Type B pancreatic cell (in vitro differentiated cells): ENCODE measurements at places on chromosomes 5 and 9. TPM values are rescaled to one million over a fixed set of nuclear protein-coding genes. Genes with fewer than 3 reads are reported as not detected.

Gene LHFPL2
- 17.9 and 35.3 TPM in 2 replicates for total RNA-seq

DNA sequence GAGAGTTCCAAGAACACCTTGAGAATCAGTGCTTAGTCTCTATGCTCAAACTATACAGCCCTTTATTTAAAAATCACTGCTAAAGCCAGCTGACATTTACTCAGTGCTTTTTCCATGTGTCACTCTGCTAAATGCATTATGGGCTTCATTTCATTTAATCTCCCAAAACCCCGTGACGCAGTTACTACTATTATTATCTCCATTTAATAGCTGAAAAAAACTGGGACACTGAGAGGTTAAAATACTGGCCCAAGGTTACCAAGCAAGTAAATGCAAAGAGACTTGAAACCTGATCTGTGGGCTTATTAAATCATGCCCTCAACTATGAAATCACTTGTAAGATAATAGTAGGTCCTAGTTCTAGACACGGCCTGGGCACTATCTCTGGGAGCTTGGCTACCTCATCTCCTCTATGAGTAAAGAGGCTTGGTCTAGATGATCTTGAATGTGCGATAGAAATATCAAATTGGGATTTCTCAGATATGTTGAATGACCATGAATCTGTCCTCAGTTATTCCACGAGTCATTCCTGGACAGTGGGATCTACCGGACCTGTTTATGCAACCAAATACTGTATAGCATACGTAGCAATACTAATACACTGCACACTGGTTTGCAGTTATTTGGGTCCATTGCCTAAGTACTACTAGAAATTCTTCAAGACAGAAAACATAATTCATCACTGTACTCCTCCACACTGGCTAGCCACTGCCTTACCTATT lies 32.3 kb downstream of the MARCHF11 start:
- no peak for DNase-seq

- no peak for DNase-seq
Measured at GRCh38 chr9:88235615-88236014, 97.3 kb upstream of the SPATA31C2 start.

Gene SLF1
- 6.5 and 17.5 TPM in 2 replicates for total RNA-seq

GRCh38 chr5:27705661-27706060 lies 667.3 kb upstream of the CDH9 start:
- no peak for DNase-seq

- DNase-seq: no peak
Measured at GRCh38 chr5:181181650-181182565, 23.1 kb downstream of the TRIM7 start.

DNA sequence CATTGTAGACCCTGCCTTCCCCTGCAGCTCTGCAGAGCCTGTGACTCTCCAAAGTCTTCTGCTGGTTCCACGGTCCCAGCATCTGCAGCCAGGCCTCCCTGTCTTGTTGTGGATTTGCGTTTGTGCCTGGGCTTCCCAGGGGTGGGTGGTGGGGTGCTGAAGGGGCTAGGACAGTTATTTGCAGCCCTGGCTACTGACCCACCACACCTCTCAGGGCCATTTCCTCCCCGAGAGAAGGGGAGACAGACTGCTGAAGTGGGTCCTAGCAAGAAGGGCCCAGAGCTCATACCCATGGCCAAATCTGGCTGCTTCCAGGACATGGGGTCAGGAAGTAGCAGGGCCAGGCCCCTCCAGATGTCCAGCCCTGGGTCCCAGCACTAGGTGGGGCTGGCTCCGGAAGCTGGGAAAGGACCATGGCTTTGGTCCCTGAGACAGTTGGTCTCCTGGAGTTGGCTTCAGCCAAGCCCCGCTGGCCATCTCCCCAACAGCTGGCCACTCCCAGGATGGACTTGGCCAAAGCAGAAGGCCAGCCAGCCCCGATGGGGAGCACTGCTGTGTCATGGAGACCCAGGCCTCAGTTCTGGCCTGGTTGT lies 26.3 kb downstream of the GSN start:
- no peak for DNase-seq

GRCh38 chr5:5854087-5854486 lies 431.6 kb downstream of the ICE1 start:
- DNase-seq: no peak

- DNase-seq: no peak
Measured at GRCh38 chr9:76358628-76359280, 35.5 kb downstream of the RFK start.
